Vein endothelial cell (primary cell): ENCODE measurements at places on chromosomes 13 and 19. TPM values are rescaled to one million over a fixed set of nuclear protein-coding genes. Genes with fewer than 3 reads are reported as not detected.

CEACAM20 gene
- total RNA-seq: 0.10 and 0.33 TPM in 2 replicates

ATG4D gene
- total RNA-seq: 12.1 and 17.0 TPM in 2 replicates

SULT2B1 gene
- total RNA-seq: not detected in 2 replicates

INSR gene
- 77.0 and 149 TPM in 2 replicates for total RNA-seq

TINCR gene
- total RNA-seq: 0.29 TPM in 1 of 2 replicates, not detected in the other

ZNF844 gene
- 1.6 and 4.2 TPM in 2 replicates for total RNA-seq

SSBP4 gene
- 93.7 and 138 TPM in 2 replicates for total RNA-seq
